ENCODE measurements at places on chromosomes 2 and 18.

- DNase-seq: no peak
These were observed 890.5 kb downstream of the CNTNAP5 start for GRCh38 chr2:124915567-124915966.

GRCh38 chr2:26245231-26245732 lies 543 bp downstream of the HADHB start:
- DNase-seq: no peak

DNA sequence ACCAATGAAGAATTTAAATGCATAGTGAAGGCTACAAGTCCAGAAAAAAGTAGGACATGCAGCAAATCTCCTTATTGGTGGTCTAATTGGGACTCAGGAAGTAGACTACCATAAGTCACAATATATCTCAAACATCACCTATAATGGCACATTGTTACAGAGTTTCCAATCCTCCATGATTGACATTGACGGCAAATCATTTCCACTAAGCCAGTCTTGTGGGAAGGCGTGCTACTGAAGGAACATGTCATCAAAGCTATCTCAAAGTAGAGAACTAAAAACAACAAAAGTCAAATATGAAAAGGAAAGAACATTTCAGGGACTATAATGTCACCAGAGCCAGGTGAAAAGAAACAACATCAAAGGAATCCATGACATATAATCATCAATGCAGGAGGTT lies 166.4 kb upstream of the PID1 start:
- no peak for DNase-seq

DNA sequence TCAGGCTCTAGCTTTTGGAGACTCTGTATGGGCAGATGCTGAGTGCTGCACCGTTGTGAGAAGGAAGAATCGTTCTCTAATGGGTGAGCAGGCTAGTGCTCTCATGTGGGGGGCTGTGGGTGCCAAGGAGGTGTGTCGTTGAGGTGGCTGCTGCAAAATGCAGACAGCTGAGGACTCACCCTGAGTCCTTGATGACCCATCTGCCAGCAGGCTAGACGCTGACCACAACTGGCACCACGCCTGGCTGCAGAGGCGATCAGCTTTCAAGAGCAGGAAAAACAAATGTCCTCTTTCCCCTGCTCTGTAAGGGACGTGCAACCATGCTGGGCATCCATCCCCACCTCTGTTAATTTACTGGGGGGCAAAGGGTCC lies 48.2 kb downstream of the HAUS1 start:
- peak; percentile 21 for DNase-seq

DNA sequence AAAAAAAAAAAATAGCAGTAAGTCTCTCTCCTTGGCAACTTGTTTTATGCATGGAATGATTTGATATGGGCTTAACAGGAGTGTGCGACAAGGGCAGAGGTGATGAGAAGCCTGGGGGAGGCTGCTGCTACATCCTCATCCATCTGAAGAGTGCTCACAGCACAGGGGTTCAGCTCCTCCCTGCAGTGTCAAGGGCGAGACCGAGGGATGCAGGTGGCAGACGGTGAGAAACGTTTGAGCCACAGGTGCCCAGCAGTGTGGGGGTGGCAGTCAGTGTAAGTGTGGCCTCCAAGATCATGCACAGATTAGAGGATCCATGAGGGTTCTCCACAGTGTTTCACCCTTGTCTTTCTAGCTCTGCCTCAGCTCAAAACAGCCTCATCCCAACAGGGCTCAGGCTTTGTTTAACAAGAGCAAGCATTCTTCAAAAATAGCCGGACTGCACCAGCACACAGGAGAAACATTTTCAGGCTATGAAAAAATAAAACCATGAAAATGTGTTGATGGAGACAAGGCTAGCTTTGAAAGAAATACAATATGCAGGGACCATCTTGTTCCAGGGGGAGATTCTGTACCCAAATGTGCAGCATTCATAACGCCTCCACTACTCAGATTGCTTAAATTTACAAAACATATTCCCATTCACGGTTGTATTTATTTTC lies 324.5 kb upstream of the MYT1L start:
- no peak for DNase-seq

DNA sequence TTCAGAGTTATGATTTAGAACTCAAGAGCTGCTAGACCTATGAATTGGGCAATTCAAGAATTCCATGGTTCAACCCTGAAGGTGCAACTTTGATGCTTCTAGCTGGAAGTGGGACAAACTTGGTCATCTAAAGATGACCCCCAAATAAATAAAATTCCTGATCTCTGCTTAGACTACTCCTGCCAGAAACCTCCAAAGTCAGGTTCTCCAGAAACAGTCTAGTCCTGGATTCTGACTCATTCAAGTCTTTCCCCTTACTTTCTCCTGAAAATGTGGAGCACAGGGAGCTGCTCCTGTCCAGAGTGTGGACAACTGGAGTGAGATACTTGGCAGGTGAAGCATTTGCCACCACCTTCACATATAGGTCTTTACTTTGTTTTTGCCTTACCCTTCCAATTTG lies 557.7 kb upstream of the TNP1 start:
- no peak for DNase-seq

- DNase-seq: no peak
These were observed 315.8 kb upstream of the POU3F3 start for GRCh38 chr2:104538077-104538476.

DNA sequence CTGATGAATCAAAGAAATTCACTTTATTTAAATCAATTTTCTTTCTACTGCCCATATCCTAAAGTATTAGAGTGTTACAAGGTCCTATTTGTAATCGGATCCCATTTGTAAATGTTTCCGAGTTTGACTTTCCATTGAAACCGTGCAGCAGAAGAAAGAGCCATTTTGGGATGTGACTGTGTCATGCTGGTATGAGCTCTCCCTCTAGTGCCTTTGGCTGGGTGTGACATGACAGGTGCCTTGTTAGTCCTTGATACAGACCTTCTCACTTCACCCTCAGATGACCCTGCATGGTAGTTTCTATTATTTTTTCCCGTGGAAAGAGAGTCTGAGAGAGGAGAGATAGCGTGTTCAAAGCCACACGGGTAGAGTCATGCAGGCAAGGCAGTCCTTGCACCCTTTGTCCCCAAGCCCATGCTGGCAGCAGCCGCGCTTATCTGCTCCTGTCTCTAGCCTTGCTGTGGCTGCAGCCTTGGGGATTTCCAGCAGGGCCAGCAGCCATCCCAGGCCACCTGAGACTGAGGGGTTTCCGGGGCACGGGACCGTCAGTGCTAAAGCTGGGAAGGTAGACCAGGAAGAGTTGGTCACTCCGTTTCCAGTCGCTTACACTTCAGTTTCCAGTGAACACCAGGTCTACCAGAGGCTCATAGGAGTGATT lies 21.4 kb downstream of the CHMP1B start:
- no peak for DNase-seq

DNA sequence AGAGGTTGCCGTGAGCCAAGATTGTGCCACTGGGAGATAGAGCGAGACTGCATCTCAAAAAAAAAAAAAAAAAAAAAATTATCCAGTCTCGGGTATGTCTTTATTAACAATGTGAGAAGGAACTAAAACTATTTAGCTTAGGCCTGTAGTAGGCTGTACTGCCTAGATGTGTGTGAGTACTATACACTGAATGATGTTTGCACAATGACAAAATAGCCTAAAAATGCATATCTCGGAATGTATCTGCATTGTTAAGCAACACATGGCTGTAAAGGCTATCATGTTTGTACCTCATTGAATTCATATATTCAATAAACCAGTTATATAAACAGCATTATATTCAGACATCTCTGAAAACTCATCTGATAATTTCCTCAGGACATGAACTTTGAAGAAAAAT lies 191.2 kb upstream of the SESTD1 start:
- no peak for DNase-seq

GRCh38 chr2:96341641-96342040 lies 6.1 kb downstream of the NCAPH start:
- no peak for DNase-seq

DNA sequence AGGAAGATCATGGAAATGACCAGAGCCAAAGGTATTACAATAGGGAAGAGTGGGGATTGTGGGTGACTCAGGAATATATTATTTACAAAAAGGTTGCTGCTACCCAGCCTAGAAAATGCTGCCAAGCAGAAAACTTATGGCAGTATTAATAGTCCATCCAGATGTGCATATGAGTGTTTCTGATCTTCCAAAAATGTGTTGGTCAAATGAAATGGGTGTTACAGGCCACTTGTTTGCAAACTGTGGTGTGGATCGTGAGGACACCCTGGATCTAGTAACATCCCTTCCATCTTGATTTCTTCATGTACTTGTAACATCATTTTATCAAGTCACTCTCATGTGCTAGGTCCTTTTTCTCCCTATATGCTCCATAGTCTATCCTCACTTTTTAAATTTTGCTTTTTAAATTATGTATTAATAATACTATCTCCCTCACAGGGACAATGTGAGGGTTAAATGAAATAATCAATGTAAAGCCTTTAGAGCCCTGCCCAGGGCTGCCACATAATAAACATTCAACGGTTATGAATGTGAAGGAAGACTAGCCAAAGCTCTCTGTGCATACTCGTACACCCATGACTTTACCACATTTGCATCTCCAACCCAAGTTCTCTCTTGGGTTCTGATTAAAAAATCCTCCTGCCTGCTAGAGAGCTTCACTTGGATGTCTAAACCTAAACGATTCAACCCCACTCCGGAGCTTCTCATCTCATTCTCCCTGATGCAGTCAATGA lies 18.5 kb downstream of the CD226 start:
- no peak for DNase-seq

- DNase-seq: no peak
These were observed 67.8 kb downstream of the DIS3L2 start for GRCh38 chr2:232029346-232029745.

DNA sequence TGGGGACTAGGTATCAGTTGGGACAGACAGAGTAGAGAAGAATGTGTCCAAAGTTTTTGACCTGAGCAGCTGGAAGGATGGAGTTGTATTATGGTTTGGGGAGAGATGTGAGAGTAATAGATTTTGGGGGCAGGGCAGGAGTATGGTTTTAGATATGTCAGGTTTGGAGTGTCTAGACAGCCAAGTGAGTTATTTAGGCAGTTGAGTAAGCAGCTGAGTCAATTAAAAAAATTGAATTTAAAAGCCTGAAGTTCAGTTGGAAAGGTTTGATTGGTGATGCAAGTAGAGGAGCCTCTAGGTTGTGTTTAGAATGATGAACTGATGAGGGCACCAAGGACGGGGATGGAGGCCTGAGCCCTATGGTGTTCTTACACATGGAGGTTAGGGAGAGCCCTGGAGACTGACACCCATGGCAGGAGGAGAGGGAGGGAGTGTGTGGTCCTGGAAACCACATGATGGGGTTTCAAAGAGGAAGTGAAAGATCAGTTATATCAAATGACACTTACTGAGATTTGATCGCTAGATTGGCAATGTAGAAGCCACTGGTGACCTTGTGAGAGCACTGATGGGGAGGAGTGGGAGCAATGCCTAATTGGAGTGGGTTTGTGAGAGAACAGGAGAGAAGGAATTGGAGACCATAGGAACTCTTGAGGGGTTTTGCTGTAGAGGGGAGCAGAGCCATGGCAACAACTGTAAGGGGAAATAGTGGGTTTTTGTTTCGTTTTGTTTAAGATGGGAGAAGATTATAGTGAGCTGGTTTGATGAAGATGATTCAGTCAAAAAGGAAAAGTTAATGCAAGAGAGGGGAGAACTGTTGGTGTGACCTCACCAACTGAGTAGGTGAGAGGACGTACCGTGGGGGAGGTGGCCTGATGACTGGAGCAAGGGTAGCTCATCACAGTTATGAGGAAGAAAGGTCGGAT lies 10.3 kb downstream of the ITGA6 start:
- DNase-seq: no peak

- DNase-seq: no peak
These were observed 12.8 kb upstream of the MYO3B start for GRCh38 chr2:170165129-170165528.

DNA sequence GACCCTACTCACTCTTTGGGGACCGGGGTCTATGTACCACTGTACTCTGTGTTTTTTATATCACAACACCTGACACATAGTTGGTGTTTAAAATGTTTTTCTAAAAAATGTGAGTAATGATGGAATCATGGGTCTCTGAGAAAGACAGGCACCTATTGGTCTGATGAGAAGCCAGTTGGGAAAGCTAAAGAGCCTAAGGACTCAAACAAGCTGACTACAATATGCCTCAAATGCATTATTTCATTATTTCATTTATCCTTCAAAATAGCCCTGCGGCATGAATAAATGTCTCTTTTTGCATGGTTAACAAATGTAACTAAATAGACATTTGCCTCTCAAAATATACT lies 102.9 kb upstream of the SCN1A start:
- DNase-seq: no peak

GRCh38 chr2:6946722-6947121 lies 29.5 kb downstream of the RNF144A start:
- no peak for DNase-seq

- no peak for DNase-seq
These were observed 4.0 kb upstream of the CCBE1 start for GRCh38 chr18:59701272-59701671.

DNA sequence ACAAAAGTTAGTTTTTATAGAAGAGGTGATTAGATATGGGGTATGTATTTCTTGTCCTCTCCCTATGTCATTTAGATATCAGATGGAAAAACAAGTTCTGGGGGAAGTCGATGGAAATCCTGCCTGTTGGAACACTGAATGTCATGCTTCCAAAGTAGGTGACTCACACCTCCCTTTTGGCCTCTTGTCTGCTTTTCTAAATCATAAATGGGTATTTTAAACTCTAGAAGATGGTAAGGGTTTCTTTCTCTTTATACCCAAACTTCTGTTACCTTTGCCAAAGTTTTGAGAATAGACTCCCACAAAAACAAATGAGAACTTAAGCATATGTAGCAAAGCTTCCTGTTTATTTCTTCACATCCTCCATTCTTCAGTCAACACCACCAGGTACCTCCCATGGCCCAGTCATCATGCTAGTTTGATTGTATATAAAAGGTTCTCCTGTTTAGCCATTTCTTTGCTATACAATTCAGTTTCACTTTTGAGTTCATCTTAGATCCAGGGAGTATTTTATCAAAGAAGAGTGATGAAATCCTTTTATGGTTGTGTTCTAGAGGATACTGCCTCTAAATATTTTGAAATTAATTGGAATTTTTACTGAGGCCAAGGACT lies 63.9 kb downstream of the PRKRA start:
- DNase-seq: no peak

GRCh38 chr2:188272121-188272520 lies 19.6 kb upstream of the GULP1 start:
- DNase-seq: no peak

DNA sequence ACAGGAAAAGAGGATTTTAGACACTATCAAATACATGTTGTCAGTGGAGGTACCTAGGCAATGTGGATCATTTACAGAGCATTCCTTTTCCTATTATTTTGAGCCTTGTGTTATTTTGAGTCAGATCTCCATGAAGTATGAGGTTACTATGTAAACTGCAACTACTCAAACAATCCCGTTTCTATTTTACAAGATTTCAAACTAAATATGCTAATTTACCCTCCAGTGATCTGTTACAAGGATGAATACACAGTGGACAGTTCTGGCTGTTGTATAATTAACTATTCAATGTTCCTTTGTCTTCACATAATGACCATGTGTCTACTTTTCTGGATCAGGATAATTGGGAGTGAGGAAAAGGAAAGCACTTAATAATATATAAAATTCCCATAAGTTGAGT lies 4.6 kb downstream of the HOXD1 start:
- no peak for DNase-seq

DNA sequence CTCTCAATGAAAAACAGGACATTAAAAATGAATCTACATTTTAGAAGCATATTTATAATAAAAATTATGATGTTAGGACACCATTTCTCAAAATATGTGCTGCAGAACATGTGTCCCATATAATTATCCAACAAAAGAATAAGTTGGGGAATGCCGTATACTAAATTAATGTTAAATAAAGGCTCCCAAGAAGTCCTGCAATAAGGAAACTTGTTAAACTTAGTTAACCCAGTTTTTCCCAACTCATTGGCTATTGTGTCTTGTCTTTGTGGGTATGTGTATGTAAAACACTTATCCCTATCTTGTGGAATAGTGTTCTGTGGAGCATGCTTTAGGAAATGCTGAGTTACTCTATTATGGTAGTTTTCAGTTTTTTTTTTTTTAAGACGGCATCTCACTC lies 25.6 kb upstream of the GTF2A1L start:
- DNase-seq: no peak
